ENCODE measurements at places on chromosomes 1 and 21.

GRCh38 chr1:192167911-192168700 lies 9.8 kb downstream of the RGS18 start:
- no peak for DNase-seq

DNA sequence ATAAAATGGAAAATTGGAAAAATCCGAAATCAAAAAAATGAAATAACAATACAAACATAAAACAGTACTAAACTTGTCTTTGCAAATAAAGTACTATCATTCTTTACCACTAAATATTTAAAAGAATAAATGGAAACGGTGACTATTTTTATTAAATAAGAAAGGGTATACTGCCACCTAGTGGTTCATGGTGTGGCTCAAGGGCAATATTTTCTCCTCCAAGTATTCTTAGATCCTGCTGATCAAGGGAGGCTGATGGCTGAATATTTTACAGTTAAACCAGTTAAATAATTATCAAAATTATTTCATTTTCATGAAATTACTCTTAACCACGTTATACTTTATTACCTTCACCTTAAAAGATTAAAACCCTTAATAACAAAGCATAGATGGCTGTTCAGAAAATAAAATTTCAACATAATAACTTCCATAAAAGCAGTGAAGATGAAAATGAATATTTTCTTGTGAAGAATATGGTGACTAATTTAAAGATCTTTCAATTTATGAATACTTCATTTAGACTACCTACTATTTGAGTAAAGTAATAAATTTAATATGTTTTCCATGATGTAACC lies 1793.9 kb downstream of the NCAM2 start:
- peak; percentile 8 for DNase-seq

GRCh38 chr1:215718575-215719287 lies 151.6 kb downstream of the KCTD3 start:
- DNase-seq = no peak

DNA sequence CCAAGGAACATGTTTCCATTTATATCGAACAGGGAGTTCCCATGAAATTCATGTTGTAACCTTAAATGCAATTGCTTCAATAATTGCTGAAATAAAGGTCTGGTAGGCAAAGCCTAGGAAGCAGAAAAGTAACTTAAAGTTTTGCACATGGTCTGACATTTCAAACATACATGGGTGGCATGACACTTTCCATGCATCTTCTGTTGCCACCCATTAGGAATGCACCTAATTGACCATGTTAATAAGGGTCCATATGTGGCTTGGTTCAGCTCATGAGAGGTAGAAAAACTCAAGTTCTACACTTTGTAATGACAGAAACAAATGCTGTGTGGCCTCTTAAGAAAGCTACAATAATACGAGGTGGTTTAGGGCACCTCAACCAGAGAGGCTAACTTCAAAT lies 72.0 kb upstream of the GORAB start:
- DNase-seq = no peak

DNA sequence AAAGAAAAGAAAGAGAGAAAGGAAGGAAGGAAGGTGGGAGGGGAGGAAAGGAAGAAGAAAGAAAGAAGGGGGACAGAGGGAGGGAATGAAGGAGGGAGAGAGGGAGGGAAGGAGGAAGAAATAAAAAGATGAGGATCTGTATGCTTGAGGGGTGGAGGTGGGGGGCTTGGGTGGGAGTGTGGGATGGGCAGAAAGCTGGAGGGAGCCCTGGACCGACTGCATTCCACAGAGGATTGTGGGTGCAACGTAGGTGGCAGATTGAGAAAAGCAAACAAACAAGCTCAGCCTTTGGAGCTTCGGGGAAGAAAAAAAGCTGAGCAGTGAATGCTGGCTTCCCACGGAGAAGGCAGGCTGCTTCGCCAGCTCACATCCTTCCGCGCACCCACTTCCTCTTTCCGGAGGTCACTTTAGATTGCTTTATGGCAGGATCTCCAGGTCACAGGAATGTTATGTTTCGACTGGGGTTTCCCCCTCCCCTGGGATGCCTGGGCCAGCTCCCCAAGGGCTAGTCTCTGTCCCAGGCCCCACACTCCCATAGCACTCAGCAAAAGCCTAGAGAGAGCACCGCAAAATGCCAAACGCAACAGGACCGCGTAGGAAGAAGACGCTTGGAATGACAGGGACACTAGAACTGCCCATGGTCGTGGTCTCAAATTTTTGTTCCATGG lies 20.7 kb upstream of the LGALS8 start:
- no peak for DNase-seq

- DNase-seq = no peak
Measured at GRCh38 chr21:23488245-23488644, 2119.0 kb downstream of the MRPL39 start.

- DNase-seq = no peak
Measured at GRCh38 chr1:216178281-216178680, 245.0 kb downstream of the USH2A start.

DNA sequence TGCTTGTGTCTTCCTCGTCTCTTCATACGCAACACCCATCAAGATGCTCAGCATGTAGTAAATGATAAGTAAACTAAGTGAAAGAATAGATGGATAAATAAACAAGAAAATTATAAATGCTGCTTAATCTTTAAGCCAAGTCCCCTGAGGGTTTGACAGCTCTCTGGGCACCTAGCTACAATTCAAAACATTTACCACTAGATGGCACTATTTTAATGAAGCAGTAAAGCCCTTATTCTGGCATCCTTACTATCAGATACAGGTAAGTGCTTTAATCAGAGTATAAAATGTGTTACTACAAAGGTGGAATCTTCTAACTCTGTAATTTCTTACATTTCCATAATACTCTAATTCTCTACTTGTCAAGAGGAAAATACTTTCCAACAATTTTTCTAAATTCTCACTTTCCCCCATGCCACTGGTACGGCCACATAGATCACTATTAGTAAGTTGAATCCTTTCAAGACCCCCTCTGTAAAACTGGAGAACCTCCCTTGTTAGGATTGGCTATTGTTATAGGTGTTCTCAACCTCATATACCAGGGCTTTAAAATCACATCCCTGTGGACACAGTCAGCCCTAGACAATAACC lies 137.8 kb downstream of the BARHL2 start:
- DNase-seq = peak; percentile 44

DNA sequence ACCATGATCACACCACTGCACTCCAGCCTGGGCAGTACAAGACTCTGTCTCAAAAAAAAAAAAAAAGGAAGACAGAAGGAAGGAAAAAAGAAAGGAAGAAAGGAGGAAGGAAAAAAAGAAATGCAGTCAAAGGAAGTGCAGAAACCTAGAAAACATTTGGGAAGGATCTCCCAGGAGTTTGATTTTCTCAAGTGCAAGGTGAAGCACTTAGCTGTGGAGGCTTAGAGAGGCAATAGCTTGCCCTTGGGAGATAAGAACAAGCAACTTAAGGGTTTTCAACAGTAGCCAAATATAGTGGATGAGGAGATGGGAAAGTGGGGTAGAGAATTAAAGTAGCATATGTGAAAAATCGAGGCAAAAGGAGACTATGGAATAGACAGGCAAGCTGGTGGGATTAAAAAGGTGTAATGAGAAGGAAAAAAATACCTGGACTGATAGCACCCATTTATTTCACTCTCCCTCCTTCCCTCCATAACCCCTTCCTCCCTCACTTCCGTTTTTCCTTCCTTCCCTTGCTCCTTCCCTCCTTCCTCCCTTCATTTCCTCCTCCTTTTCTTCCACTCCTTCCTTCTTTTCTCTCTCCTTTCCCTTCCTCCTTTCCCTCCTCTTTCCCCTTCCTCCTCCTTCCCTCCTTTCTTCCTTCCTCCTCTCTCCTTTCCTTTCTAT lies 6.8 kb upstream of the FAM89A start:
- no peak for DNase-seq

DNA sequence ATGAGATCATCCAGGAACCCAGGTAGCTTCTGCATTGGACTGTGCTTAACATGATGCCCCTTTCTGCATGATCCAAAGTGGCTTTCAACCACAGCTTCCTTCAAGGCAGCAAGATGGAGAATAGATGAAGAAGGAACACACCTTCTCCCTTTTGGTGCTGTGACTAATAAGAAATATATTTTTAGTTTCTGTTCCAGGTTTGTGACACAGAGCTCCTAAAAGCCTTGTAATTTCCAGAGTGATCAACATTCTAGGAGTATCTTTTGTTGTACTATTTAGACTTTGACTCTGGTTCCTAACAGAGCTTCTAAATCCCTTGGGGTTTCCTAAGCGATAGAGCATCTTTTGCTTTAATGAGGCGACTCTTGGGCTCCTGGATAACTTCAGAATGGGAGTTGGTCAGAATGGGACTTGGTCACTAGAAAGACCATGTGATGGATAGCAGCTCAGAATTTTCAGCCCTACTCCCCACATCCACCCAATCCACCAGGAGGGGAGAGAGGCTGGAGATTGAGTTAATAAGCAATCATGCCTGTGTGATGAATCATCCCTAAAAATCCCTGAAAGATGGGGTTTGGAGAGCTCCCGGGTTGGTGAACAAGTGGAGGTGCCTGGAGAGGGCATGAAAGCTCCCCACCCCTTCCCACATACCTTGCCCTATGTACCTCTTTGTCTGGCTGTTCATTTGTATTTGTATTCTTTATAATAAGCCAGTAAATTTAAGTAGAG lies 134.8 kb downstream of the FGGY start:
- no peak for DNase-seq

DNA sequence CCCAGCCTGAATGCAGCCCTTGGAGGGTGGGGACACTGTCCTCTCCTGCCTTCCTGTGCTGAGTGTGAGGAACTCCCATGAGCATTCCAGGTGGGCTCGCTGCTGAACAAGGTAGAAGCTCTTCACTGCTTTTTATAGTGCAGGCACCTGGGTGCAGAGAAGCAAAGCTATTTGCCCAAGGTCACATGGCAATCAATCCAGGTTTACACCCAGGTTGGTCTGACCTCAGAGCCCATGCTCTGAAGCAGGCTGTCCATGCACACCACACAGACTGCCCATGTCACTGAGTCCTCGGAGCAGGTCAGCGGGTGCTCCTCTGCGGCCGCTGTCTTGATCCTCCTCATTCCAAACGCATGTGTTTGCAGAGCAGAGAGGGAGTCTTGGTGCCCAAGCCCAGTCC lies 323.4 kb upstream of the VAMP3 start:
- no peak for DNase-seq

GRCh38 chr1:199574950-199575349 lies 452.6 kb upstream of the NR5A2 start:
- no peak for DNase-seq

- no peak for DNase-seq
Measured at GRCh38 chr1:204041232-204041767, 31.6 kb upstream of the SOX13 start.

- no peak for DNase-seq
Measured at GRCh38 chr1:92117526-92117925, 37.4 kb downstream of the BTBD8 start.

DNA sequence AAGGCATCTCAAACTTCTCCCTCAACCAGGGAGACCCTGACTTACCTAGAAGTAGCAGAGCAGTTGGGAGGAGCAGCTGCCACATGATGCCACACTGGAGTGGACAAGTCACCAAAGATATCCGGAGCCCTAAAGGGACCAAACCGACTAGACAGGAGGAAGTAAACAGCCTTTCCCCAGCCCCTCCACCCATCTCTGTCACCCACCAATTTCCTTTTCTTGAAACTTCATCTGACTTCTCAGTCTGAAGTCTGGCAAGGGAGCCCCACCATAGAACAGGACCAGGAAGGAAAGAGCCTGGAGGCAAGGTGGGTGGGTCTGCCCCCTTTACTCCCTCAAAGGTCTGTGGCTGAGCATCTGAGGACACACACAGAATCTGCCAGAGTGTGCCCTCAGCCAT lies at the start of gene FCGR3A:
Gene FCGR3A (minus strand): TSS at position 167 of the 400 bp plus-strand sequence. CDS start 82 bp downstream, at position 85.
- DNase-seq = no peak

DNA sequence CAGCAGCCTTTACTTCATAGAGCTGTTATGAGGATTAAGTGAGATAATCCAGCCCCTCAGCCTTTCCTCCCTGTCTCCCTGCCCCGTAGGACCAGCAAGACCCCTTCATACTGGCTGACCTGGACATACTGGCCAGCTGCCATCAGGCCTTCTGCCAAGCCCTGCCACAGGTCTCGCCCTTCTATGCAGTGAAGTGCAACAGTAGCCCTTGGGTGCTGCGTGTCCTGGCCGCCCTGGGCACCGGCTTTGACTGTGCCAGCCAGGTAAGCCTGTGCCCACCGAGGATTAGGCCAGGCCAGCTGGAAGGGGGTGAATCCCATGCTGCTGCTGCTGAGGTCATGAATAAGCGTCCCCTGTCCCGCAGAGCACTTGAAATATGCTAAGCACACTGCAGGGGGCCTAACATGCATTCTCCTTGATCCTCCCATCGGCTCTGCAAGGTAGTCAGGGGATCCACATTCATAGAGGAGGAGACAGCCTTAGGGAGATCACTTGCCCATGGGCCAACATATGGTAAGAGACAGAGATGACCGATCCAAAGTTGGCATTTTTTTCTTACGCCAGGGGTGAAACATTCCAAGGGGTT lies 73.3 kb upstream of the TINAGL1 start:
- DNase-seq = no peak

DNA sequence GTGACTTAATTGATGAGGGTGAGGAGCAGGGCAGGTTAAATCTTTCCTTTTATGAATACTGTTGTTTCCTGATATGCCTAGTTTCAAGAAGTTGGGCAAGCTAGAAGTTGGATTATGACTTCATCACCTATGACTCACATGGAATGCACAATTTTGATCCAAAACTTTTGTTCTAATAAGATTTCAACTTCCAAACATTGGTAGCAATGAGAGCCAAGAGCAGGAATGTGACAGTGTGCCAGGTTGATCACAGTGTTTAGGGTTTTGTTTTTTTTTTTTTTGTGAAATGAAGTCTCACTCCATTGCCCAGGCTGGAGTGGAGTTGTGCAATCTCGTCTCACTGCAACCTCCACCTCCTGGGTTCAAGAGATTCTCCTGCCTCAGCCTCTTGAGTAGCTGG lies 349.4 kb downstream of the DUSP10 start:
- no peak for DNase-seq

DNA sequence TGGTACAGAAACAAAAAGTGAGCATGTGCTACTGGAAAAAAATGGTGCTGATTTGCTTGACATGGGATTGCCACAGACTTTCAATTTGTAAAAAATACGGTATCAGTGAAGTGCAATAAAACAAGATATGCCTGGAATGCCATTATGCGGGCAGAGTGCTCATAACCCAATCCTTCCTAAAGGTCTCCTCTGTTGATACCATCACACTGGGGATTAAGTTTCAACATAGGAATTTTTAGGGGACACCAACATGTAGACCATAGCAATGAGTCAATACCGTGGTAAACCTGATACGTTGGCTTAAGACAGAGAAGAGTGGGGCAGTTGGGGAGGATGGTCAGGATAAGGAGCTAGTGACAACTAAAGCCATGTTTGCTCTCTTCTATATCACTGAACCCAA lies 20.5 kb downstream of the MX1 start:
- DNase-seq = no peak

GRCh38 chr1:182768963-182769362 lies 20.6 kb upstream of the NPL start:
- DNase-seq = no peak

DNA sequence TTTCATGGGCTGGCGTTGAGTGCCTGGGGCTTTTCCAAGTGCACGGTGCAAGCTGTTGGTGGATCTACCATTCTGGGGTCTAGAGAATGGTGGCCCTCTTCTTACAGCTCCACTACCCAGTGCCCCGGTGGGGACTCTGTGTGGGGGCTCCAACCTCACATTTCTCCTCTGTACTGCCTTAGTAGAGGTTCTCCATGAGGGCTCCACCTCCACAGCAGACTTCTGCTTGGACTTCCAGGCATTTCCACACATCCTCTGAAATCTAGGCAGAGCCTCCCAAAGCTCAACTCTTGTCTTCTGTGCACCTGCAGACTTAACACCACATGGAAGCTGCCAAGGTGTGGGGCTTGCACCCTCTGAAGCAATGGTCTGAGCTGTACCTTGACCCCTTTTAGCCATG lies 82.1 kb downstream of the CCDC18 start:
- no peak for DNase-seq

GRCh38 chr1:179151908-179152682 lies 70.2 kb downstream of the TOR3A start:
- no peak for DNase-seq
